Left lung (tissue), 14 donors: ENCODE measurements at places on chromosomes 16 and 17. TPM values are rescaled to one million over a fixed set of nuclear protein-coding genes. Genes with fewer than 3 reads are reported as not detected.

- DNase-seq, result no peak
These were observed 151.9 kb upstream of the GSE1 start for GRCh38 chr16:85461022-85461813.

- no peak for DNase-seq
These were observed 390.4 kb downstream of the UTP18 start for GRCh38 chr17:51650772-51651171.

DNA sequence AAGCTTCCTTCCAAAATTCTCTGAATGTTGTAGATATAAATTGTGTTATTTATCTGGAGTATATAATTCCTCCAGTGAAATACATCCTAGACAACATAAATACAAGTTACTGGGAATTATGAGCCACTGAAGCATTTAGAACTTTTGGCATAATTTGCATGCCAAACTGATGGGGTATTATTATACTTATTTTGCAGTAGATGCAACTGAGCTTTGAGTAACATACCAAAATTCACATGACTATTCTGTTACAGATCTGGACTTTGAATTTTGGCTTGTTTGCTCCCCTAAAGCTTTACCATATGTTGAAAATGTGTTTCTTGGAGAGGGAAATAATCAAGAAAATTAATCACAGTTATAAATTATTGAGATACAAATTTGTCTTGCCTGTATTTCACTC is 372.5 kb downstream of the CDH11 start:
- no peak for DNase-seq

The TMC8 gene
- 5.6 TPM for polyA plus RNA-seq

The CDYL2 gene
- 5.5 TPM for polyA plus RNA-seq

The CCL16 gene
- polyA plus RNA-seq, result 1.2 TPM
